ENCODE measurements at places on chromosomes 6 and 20. TPM values are rescaled to one million over a fixed set of nuclear protein-coding genes. Genes with fewer than 3 reads are reported as not detected.

- no peak for DNase-seq
Observed at GRCh38 chr6:33841070-33841469, 37.3 kb upstream of the MLN start.

PROCR gene
- 0.43 TPM for total RNA-seq

GRCh38 chr20:278607-279571 lies 11.7 kb downstream of the C20orf96 start:
- DNase-seq, result no peak

EPB41L2 gene
- total RNA-seq, result 26.9 TPM

AK9 gene
- total RNA-seq, result 18.1 TPM

DSP gene
- total RNA-seq, result not detected

GRCh38 chr6:44072452-44072958 lies 54.7 kb downstream of the MRPL14 start:
- DNase-seq, result no peak

DNA sequence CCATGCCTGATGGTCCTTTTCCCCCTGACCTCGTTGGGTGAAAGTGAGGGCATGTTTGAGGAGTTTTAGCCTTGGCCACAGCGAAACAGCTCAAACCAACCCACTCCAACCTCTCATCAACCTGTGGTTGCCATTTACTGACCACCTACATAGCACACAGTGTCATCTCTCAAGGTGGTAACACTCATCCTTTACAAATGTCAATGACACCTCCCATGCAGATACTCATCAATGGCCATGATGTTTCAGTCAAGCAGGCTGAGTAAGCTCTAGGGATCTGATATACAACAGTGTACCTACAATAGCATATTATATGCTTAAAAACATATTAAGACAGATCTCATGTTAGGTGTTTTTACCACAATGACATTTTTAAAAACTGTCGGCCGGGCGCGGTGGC lies 9.3 kb downstream of the RRAGD start:
- no peak for DNase-seq
